ENCODE measurements at places on chromosomes 7 and 10. TPM values are rescaled to one million over a fixed set of nuclear protein-coding genes. Genes with fewer than 3 reads are reported as not detected.

ANKRD61 gene
- 0.08 TPM for polyA plus RNA-seq

CTAGE8 gene
- 0.57 TPM for polyA plus RNA-seq

ARMH3 gene
- 5.3 TPM for polyA plus RNA-seq

FAM180A gene
- 7.0 TPM for polyA plus RNA-seq

ANKRD22 gene
- 0.43 TPM for polyA plus RNA-seq
